NCI-H1092 treated with DMSO at 0.1 percent for 48 hours (cell line): ENCODE measurements at places on chromosomes 7 and 10.

DNA sequence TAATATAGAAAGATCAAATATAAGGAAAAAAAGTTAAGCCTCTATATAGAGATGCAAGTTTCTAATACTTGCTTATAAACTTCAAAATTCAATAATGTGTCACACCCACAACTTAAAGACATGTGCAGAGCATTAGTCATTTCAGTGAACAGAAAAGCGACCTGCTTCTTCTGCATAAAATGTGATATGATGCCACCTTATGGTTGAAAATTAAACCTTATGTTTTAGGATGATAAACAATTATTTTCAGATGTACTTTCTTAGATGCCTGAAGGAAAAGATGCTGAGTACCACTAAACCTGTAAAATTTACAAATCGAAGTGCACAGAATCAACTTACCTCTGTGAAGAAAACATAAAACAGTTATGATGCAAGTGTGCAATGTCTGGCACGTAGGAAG is 96.0 kb downstream of the MTERF1 start:
- peak; percentile 54 for DNase-seq

DNA sequence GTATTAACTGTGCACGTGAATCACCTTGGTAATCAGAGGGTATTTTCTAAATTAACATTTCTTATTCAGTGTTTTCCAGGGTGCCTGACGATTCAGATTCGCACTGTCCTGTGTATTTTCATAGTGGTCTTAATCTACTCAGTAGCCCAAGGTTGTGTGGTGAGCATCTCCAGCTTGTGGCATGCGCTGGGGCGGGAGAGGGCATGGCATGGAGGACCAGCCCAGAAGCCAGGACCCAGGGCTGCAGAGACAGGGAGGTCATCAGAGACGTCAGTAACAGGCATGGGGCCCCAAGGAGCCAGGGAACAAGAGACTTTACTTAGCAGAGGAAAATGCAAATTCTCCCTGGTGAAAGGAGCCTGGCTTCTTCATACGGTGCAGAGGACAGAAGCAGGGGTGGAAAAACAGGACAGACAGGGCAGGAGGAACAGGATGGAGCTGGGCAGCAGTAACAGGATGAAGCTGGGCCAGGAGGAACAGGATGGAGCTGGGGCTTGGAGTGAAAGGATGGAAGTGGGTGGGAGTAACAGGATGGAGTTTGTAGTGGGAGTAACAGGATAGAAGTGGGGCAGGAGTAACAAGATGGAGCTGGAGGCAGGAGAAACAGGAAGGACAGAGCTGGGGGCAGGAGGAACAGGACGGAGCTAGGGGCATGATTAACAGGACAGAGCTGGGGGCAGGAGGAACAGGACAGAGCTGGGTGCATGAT is 110.9 kb downstream of the ADCY1 start:
- DNase-seq: no peak

GRCh38 chr7:140342727-140343514 is 55.4 kb downstream of the SLC37A3 start:
- DNase-seq: peak; percentile 19

GRCh38 chr7:155520114-155520513 is 26.2 kb downstream of the CNPY1 start:
- no peak for DNase-seq

DNA sequence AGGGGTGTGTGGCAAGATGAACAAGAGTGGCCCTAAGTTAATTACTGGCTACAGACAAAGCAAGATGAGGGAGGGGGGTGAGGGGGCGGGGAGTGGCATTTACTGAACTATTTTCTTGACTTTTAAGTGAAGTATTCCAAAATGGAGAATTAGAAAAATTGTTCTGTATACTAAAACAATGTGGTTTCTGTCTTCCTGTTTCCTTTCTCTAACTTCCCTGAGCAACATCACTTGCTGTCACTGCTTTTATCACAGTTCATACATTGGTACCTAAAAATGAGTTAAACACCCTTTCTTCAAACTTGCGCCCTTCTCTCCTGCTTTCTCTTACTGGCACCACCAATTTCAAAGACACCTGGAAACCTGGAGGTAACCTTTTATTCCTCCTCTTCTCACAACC is 21.6 kb downstream of the PDZD8 start:
- no peak for DNase-seq

- no peak for DNase-seq
These were observed 130.5 kb downstream of the LHPP start for GRCh38 chr10:124592101-124592500.

- peak; percentile 51 for DNase-seq
These were observed at the start of gene MYOF for GRCh38 chr10:93482145-93482834. TSS of gene MYOF (minus strand) at chr10:93482334. CDS start at chr10:93482194, 140 bp downstream.

DNA sequence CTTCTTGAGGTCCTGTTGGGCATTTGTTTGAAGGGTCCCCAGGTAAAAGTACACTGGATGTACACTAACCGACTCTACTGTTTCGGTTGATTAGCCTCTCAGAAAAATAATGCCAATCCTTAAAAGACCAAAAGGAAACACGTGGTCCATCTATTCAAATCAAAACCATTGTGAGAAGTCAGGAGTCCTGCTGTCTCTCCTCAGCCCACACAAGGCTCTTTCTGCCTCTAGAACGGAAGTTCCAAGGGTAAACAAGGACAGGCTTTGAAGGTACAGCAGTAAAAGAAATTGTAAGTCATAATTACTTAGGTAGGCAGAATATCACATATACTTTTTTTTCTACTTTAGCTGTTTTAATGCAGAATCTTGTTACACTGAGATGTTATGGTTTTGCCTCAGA is 71.7 kb upstream of the TPK1 start:
- no peak for DNase-seq

GRCh38 chr10:133453516-133454203 is at the start of gene SCART1:
TSS of gene SCART1 (plus strand) at chr10:133453945. CDS start at chr10:133453998, 53 bp downstream.
- no peak for DNase-seq

- no peak for DNase-seq
These were observed 64.8 kb downstream of the SMURF1 start for GRCh38 chr7:99079104-99079503.

DNA sequence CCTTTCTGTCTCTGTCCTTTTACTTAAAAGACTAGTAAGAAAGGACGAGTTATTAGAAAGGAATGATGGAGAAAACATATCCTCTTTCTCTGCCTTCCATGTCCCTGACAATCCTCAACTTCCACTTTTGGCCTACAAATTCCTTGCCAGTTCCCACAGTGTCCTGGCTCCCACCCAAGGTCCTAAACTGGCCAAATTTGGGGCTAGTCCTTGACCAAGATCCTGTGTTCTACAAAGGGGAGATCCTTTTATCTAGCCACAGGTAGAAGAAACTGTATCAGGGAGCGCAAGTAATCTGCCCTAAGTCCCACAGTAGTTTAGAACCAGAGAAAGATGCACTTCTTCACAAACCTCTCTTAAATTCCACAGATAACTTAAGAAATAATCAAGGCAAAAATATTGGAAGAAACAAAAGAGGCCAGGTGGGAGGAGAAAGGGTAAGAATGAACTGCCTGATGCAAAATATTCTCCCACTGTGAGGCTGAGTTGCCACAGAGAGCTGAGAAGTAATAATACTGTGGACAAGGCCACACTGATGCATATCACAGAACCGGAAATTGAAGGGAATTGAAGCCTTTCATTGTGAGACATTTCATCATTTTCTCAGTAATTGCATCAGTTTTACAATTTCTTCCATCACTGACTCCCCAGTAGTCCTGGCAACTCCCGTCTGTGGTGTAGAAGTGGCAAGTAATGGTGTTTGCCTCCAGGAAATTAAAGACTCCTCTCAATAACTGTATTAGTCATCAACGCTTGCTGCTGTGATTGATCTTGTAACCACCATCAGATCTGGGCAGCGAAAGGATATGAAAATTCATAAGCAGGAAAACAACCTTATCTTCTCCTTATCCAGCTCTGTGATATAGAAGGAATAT is 47.2 kb downstream of the DNAJC12 start:
- no peak for DNase-seq

DNA sequence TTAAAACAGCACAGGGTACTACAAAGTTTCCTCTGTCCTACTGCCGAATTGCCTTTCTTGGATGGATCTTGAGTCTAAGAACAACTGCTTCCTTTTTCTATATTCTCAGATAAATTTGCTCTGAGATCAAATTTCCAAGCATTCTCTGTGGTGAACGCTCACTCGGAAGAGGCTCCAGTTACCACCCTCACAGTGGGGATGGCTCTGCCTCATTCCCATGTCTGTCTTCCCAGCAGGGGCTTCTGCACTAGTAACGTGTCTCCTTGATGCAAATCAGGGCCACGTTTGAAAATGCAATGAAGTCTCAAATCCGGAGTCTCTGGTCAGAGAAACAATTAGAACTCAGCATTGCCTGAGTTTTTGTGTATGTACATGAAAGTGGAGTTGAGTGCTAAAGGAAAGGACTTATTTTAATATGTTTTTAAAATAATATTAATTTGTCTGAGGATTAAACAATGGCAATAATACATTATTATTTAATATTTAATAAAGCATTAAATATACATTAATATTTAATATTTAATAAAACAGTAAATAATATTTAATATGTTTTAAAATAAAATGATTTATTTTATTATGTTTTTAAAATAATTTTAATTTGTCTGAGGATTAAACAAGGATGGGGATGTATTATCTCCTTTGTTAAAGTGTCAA is 61.8 kb downstream of the INHBA start:
- DNase-seq: no peak

DNA sequence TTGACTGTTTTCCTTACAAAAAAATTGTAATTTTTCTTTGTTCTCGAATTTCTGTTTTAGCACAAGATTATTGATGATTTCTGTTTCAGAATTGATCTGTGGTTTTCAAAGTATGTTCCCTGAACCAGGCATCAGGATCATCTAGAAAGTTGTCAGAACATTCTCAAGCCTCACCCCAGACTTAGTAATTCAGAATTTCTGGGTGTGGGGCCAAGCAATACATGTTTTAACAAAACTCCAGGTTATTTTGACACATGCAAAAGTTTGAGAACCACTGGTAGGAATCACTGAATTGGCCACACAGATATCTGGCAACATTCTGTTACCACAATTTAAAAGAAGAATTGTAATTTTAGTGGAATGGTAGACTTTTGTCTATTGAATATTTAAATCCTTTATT is 1173.9 kb upstream of the LRRTM3 start:
- no peak for DNase-seq

GRCh38 chr10:26573674-26574073 is 123.8 kb upstream of the PDSS1 start:
- DNase-seq: no peak

DNA sequence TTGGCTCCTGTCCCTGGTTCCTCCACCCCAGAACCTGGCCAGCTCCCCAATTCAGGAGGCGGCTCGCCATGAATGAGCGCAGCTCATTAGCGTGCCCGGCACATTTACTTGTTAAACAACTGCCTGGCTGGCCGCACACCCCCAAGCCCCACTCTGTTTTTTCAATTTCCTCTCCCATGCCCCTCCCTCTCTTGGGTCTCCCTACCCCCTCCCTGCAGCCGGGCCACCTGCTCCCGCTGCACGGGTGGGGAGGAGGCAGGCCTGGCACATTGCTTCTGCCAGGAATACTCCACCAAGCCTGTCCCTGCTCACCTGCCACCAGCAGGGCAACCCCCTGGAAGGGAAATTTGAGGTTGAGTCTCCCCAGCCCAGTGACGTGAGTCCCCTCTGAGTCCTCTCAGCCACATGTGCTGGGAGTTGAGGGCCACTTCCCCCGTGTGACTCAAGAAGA is 2.5 kb upstream of the SLIT1 start:
- DNase-seq: peak; percentile 84

DNA sequence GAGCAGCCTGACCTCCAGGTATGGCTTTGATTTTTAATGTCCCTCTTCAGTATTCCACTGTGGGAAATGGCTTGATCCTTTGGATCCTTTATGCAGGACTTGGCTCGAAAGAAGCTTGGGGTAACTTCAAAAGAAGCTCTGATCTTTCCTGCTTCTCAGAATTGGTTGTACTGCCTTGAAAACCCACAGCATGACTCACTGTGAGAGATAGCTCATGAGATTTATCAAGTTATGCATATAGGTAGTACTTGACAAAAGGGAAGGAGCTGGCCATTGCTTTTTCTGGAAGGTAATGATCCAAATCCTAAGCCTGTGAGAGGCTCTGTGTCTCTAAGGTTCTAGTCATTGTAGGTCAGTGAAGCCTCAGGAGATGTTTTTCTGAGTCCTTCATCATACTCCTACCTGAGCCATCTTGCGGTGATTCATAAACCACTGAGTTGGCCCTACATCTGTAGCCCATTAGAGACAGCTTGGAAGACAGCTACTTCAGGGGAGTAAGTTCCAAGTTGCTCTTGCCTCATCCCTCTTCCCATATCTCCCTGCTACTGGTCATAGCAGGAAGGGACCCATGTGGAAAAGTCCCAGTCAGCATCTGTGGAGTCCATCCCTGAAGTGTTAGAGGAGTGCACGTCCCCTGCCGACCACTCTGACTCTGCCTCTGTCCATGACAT is 36.7 kb upstream of the NFKB2 start:
- DNase-seq: no peak

DNA sequence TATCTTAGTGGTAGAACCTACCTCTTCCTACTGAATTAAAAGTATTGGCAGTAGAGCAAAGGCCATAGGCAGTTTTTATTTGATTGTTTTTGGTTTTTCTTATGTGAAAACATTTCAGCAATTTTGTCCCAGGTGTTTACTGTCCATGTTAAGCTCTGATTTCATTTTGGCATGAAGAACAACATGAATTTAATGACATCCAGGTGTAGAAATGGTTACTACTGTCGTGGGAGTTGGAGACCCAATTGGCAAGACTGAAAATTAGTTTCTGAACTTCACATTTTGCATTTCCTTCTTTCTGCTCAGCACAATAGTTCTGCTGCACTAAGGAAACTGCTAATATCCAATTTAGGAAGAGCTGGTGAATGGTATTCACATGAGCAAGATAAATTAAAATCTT is 38.0 kb upstream of the TMEM196 start:
- no peak for DNase-seq

DNA sequence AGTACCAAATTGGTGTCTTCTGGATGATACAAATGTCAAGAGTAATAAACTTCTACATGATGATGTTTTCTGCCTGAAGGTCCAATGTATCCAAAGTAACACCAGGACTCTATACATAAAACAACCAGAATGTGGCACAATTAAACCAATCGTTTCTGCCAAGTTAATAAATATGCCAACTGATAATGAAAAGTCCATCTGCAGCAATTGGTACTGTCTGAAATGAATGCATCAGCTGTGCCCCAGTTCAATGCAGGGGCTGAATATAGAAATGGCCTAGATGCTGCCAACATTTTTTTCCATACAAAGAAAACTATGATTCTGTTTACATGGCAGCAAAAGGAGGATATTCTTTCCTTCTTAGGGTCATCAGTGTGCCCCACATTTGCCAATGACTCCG is 137.2 kb upstream of the LSM8 start:
- no peak for DNase-seq

- no peak for DNase-seq
These were observed 730.9 kb downstream of the GRID1 start for GRCh38 chr10:85635650-85636049.

DNA sequence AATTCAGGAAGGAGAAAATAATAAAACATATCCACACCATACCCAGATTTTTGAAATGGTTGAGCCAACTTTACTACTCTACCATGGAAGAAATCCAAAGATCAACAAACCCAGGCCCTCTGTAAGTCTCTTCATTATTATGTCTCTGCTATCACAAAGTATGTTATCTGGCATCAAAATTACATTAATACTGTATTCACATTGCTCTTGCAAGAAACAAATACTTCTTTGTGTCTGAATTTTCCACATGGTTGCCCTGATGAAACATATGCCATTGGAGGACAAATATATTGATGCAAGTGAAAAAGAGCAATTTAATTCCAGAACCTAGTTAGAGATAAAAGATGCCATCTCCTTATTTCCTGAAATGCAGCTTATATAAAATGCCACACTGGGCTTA is 204.0 kb downstream of the FZD1 start:
- DNase-seq: no peak
